NCI-H2171 treated with DMSO at 0.1 percent for 48 hours (cell line): ENCODE measurements at places on chromosomes 11 and 22.

GRCh38 chr11:131802440-131803115 is 432.2 kb downstream of the NTM start:
- no peak for DNase-seq

- no peak for DNase-seq
These were observed 42.9 kb upstream of the AKIP1 start for GRCh38 chr11:8867931-8868631.

- DNase-seq: no peak
These were observed 42.8 kb downstream of the PACS1 start for GRCh38 chr11:66112601-66113499.

DNA sequence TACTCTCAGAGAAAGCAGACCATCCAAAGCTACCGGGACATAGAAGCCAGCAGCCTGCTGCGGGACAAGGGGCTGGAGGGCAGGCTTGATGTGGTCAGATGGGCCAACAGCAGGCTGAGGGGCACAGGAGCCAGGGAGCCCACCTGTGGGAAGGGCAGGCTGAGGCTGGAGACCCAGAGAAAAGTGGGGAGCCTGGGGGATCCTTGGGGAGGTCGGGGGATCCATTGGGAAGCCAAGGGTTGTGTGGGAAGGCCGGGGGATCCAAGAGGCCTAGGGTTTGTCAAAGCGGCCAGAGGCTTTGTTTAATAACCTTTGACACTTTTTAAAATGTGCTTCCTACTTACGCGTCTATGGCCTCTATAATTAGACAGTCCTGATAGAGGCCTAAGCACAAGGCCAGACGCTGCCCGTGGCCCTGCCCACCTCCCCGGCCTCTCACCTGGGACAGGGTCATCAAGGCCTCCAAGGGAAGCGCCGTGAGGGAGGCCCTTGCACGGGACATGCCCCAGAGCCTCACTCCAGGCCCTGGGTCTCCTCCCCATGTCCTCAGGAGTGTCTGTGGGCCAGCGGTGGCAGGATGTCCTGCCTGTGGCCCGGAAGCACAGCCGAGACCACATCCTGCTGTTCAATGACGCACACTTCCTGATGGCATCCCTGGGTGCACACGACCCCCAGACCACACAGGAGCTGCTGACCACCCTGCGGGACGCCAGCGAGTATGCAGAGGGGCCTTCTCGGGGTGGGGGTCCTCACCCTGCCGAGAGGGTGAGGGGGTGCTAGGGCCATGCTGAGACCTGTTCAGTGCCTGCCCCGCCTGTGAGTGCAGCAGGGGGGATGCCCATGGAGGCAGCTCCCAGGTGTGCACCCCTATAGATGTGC is 8.6 kb upstream of the GTSE1 start:
- DNase-seq: no peak
